NAMALWA (cell line): ENCODE measurements at places on chromosomes 12 and 14.

GRCh38 chr12:45895961-45896360, 94.4 kb downstream of the SCAF11 start:
- no peak for DNase-seq

DNA sequence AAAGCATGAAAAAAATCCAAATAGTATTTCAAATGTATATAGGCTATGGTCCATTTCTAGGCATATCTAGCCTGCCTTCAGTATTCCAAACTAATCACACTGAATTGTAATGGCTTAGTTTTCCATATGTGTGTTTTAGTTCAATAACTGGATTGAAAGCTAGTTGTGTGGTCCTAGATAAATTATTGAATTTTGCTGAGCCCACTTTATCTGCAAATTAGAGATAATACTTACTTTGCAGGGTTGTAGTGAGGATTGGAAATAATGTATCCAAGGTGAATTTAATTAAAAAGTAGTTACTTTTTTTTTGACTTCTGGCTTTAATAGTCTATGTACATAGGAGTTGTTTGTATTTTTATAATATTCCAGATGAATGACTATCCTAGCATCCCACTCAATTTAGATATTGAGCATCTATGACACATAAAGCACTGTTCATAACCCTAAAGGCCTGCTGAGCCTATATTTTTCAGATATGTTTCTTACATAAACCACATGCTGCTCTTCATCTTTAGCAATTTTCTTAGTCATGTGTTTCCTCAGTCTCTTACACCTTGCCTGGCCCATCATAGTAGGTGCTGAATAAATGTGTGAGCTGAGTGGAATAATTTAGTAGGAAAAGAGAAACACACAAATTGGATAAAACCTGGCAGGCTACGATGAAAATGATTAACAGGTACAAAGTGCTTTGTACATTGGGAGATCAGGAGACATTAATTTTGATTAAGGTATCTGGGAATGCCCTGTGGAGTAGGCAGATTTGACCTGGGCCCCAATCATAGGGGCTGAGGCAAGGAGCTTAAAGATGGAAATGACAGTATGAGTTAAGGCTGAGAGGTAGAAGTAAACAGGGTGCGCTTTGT, 1.1 kb upstream of the ATP23 start:
- DNase-seq: peak; percentile 25

- peak; percentile 18 for DNase-seq
Measured at GRCh38 chr14:82075566-82075965, 541.9 kb upstream of the SEL1L start.

- DNase-seq: no peak
Measured at GRCh38 chr12:117875744-117876435, 92.9 kb downstream of the KSR2 start.

DNA sequence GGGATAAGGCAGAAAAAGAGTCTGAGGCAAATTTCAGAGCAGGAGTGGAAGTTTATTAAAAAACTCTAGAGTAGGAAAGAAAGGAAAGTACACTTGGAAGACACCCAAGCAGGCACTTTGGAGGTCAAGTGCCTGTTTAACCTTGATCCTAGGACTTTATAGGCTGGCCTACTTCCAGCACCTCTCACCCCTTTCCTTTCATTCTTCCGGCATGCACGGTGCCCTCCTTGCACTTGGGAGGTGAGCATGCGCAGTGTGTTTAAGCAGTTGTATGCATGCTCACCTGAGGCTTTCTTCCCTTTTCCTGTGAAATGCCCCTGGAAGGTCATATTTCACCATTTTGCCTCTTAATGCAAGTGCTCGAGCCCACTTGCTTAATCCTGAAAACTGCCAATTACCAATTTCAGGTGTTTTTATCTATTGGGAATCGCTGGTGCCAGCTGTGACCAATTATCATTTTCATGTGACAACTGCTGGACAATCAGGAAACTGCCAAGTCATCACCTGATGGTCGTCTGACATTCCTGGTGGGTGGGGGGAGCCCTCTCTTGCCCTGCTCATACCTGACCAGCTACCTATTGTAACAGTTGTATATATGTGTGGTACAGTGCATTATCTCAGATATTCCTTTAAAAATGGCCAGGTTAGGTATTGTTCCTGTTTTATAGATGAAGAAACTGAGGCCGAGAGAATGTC, 53.5 kb downstream of the SUDS3 start:
- no peak for DNase-seq

GRCh38 chr12:127130506-127131124, 1136.4 kb upstream of the TMEM132C start:
- DNase-seq: no peak

GRCh38 chr12:42090899-42091298, 53.8 kb downstream of the GXYLT1 start:
- no peak for DNase-seq

DNA sequence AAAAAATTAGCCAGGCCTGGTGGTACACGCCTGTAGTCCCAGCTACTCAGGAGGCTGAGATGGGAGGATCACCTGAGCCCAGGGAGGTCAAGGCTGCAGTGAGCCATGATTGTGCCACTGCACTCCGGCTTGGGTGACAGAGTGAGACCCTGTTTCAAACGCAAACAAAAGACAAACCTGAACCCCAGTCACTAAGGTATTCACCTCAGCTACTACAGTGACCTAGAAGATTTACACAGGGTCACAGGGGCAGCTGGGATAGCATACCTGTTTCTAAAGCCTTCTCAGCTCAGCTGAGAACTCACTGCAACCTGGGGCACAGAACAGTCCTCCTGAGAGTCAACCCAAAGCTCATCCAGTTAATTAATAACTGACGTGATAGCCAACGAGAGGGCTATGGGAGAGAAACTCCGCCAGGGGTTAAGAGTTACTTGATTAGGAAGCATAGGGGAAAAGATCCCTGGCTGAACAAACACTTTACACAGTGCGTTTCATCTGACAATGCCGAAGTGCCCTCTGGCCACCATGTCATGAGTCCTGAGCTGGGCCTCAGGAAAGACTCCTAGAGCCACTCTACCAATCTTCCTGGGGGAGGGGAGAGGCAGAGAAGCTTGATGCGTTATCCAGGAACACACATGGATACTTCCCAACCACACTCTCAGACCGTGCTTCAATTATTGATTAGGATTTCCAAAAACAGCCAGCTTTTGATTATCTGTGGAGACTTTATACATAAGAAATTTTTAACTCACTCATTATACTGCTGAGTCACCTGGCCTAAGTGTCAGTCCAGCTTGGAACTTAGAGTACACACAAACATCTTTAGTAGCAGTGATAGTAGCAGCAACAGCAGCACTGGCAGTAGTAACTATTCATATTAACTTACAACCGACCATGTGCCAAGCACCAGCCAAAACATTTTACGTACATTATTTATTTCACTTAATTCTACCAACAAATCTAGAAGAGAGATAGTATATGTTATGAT, 48.2 kb downstream of the FOXN3 start:
- no peak for DNase-seq
